ENCODE measurements at places on chromosomes 6 and 20.

GRCh38 chr20:51221791-51222408 is 199.0 kb upstream of the KCNG1 start:
- DNase-seq = no peak

GRCh38 chr6:23282252-23283021 is 713.1 kb downstream of the HDGFL1 start:
- no peak for DNase-seq

- DNase-seq = no peak
These were observed 208.3 kb downstream of the TMEM200A start for GRCh38 chr6:130574146-130574545.

DNA sequence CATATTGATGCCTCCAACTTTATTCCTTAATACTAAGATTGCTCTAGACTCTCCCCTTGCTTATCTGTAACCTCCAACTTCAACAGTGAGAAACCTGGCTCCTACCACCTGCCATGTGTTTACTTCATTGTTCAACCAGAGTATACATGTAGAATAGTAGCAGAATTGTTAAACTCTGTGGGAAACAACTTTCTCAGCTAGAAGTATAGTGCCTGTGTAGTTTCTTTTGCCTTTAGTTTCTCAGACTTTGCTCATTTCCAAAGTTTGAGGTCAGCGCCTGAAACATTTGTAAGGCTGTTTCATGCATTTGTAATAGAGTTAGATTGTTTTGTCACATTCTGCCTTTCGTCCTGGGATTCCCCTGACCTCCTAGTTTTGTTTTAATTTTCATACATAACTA is 34.9 kb upstream of the HECA start:
- no peak for DNase-seq

- DNase-seq = no peak
These were observed 55.0 kb downstream of the BMP7 start for GRCh38 chr20:57211406-57211805.

DNA sequence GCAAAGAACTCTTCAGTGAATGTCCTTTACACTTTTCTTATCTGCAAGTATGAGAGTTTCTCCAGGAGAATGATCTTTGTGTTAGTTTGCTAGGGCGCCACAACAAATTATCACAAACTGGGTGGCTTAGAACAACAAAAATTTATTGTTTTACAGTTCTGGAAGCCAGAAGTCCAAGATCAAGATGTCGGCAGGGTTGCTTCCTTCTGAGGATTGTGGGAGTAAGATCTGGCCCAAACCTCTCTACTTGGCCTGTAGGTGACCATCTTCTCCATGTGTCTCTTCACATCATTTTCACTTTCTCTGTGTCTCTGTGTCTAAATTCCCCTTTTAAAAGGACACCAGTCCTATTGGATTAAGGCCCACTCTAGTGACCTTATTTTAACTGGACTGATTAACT is 103.0 kb downstream of the ADTRP start:
- DNase-seq = no peak

DNA sequence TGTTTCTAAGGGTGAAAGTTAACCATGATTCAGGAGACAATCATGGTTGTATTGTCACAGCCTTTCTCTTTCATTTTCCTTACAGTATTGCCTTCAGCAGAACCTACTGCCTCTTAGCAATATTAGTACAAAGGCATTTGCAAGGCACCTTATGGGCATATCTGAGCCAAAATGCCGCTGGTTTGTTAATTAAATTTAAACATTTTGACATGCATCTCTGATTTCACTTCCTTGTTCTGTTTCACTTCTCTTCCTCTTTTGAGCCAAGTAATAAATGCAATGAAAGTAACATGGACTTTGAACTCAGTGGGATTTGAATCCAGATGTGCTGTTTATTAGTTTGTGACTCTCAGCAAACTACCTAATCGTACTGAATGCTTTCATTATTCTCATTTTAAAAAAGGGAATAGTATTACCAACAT is 467.4 kb upstream of the CITED2 start:
- no peak for DNase-seq

DNA sequence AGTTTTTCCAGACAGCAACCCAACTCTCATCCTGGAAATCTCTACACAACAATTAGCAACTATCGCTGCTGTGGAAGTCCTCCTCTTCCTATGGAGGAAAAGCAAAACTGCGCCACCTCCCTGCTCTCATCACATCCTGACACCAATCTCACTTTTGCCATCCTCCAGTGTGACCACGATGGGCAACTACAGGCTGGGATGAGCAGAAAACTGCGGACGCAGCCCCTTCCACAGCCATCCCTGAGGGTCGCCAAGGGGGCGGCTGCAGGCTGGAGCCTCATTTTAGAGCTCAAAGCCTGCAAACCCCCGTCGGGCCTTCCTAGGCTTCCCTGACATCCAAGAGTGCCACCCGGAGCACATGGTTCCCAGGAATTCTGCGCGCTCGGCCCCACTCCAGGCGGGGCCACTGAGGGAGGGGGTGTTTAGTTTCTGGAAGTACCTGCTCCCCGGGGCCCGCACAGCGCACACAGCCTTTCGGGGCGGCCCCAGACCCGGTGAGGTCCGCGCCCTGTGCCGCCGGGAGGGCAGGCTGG is 1.2 kb downstream of the TCFL5 start:
- no peak for DNase-seq

- peak; percentile 48 for DNase-seq
These were observed 61.7 kb upstream of the EMILIN3 start for GRCh38 chr20:41428285-41428684.

DNA sequence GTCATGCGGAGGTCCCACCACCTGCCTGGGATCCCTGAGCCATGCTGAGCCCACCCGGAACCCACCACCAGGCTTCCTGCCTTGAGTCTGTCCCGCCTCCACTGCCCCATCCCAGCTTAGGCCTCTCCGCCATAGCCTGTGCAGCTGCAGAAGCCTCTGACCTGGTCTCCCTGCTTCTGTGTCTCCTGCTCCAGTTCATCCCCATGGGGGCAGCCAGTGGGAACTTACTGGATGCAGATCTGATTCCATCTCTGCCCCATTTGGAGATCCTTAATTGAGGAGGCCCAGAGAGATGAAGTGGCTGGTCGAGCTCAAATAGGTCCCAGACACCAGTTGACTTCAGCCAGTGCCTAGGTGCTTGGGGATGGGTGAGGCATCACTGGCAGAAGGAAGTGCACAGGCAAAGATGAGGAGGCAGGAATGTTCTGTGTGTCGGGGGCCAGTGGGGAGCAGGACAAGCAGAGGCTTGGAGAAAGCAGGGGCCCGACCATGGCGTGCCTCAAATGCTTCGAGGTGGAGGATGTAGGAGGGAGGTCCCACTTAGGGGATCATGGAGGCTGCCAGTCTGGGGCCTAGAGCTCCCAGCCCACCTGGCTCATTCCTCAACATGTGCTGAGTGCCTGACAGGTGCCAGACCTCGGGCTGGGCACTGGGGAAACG is 112.8 kb downstream of the TOX2 start:
- no peak for DNase-seq

DNA sequence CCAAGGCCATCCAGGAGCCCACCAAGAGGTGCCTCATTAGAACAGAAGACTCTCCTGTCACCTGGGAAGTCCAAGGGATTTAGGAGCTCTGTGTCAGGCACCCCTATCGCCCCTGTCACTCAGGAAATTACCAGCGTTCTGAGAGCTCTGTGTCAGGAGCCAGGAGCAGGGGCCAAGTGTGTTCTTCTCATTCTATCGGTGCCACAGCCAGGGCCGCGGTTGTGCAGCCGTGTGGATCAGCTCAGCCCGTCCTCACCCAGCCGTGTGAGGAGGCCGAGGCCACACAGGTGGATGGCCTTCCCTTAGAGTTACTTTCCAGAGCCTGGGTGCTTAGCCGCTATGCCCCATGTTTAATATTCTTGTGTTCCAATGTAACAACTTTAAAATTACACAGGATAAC is 9.8 kb downstream of the MTG2 start:
- no peak for DNase-seq

DNA sequence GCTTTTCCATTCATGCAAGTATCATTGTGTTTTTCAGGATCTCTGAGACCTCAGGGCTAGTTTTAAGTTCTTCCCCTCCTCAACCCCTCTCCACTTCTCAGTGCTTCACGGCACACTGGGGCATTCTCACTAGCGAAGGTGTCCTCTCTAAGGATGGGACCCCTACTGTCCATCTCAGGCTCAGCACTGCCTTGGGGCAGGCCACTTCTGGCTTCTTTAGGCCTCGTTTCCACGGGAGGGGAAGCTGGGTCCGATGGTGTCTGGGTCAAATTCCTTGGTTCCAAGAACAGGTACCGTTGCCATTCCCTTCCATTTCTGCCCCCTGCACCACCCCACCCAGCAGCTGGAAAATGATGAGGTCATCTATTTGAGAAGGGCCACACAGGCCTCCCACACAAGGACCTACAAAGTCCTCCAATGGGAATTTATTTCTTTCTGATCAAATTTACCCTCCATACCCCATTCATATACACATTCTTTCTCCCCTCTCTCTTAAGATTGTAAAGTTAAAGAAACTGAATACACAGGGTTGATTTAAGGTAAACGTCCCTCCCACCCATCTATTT is 17.2 kb downstream of the GNAS start:
- DNase-seq = no peak

DNA sequence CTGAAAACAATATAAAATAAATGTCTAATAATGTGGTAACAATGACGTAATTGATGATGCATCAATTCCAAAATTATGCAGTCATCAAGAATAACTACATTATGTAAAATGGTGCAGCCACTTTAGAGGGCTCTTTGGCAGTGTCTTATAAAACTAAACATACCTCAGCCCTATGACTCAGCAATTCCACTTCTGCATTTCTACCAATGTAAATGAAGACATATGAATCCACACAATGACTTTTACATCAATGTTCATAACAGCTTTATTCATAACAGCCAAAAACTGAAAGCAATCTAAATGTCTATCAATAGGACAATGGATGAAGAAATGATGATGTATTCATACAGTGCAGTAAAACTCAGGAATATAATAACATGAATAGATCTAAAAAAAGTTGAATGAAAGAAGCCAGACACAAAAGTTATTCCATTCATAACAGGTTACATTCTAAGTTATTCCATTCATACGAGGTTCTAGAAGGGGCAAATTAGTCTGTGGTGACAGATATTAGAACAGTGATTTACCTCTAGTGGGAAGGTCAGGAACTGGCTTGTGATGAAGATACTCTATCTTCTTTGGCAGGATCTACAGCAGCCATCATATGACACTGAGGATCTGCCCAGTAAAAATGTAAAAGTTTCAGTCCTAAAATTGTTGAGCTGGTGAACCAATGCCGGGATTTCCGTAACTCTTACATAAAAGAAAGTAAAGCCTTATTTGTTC is 396.1 kb downstream of the PLCB1 start:
- peak; percentile 10 for DNase-seq

GRCh38 chr6:84707171-84707570 is 57.2 kb downstream of the TBX18 start:
- DNase-seq = no peak

DNA sequence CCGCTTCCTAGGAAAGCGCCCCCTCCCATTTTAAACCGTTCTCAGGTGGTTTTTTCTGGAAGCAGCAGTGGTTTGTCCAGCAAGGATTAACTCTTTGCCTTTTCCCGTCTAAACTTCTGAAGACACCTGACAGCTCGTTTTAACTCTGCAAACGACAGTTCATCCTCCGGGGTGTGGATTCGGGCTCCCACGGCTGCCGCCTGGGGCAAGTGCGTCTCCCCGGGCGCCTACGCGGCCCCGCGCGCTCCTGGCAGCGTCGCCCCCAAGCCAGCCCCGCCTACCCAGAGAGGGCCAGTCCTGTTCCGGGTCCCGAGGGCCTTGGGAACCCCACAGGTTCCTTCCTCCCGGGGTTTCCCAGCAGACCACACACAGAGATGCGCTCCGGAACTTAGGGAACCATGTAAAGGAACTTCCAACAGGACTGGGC is 54.4 kb downstream of the PRR18 start:
- DNase-seq = no peak

DNA sequence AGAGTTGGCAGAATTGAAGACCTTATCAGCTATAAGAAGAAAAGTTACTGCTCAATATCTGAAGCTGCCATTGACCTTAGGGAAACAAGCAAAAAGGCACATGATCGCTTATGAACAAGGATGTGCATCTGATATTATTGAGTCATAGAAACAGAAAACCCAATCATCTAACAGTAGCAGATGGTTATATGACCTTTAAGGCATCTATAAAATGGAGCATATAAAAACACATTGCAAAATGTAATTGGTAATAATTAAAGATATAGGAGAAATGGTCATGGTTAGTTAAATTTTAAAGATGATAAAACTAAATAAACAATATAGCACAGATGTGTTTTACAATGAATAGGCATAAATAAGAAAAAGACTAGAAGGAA is 260.1 kb upstream of the TAB2 start:
- no peak for DNase-seq

GRCh38 chr20:25273541-25274358 is 25.9 kb downstream of the PYGB start:
- DNase-seq = no peak

GRCh38 chr6:19669206-19669605 is 168.0 kb upstream of the ID4 start:
- DNase-seq = peak; percentile 74

DNA sequence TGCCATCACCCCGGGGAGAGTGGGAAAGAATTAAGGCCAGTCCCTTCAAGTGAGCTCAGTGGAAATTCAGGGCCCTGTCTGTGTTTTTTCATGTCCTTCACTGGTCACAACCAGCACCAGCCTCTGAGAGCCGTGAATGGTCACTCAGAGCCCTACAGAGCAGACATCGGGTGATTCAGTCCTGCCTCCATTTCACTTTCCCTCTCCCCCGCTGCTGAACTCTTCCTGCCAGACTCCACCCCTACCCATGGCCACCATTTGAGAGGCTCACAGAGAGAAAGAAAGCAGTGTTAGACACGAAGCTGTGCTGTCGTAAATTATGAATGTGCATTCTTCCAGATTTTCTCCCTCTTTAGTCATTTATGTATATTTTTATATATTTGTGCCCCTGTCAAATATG is 5.4 kb downstream of the R3HDML start:
- no peak for DNase-seq

DNA sequence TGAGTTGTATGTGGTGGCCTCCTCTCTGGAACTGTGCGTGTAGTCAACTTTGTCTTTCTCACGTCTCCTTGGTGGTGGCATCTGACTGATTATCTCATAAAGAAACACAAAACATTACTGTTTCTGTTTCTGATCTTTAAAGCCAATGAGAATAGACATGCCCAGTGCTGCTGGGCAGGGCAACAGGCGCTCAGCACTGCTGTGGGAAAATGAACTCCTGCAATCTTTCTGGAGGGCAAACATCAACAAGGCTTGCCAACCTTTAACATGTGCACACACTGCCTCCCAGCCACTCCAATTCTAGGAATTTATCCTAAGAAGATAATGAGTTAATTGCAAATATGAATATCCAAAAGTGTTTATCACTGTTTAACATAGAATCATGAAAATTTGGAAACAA is 106.3 kb upstream of the CD93 start:
- no peak for DNase-seq

- no peak for DNase-seq
These were observed 30.0 kb downstream of the SLC22A16 start for GRCh38 chr6:110446405-110446804.

Measured in NCI-H226 (cell line).